GM23248 (cell line): ENCODE measurements at places on chromosomes 4 and X. TPM values are rescaled to one million over a fixed set of nuclear protein-coding genes. Genes with fewer than 3 reads are reported as not detected.

GRCh38 chr4:108570993-108571569 is 49.3 kb upstream of the RPL34 start:
- H3K4me1 ChIP-seq: no peaks in the 10 kb centered on the region
- no peaks in the 10 kb centered on the region for H3K36me3 ChIP-seq
- H3K27ac ChIP-seq: no peak overlapping the region
- peak; percentile 7 for DNase-seq

GRCh38 chr4:182141061-182141460 is 102.1 kb upstream of the TENM3 start:
- no peak for DNase-seq
- H3K27ac ChIP-seq: no peak overlapping the region
- H3K27me3 ChIP-seq: peaks cover 32% of the 10 kb centered on the region
- H3K4me3 ChIP-seq: no peak overlapping the region
- no peaks in the 10 kb centered on the region for H3K36me3 ChIP-seq

GRCh38 chr4:174381440-174381800 is 97.7 kb downstream of the CEP44 start:
- no peak overlapping the region for H3K27ac ChIP-seq
- no peaks in the 10 kb centered on the region for H3K36me3 ChIP-seq
- peaks cover 7% of the 10 kb centered on the region; the same call in 1 of the 2 replicates for H3K27me3 ChIP-seq
- no peak overlapping the region for H3K4me3 ChIP-seq

DNA sequence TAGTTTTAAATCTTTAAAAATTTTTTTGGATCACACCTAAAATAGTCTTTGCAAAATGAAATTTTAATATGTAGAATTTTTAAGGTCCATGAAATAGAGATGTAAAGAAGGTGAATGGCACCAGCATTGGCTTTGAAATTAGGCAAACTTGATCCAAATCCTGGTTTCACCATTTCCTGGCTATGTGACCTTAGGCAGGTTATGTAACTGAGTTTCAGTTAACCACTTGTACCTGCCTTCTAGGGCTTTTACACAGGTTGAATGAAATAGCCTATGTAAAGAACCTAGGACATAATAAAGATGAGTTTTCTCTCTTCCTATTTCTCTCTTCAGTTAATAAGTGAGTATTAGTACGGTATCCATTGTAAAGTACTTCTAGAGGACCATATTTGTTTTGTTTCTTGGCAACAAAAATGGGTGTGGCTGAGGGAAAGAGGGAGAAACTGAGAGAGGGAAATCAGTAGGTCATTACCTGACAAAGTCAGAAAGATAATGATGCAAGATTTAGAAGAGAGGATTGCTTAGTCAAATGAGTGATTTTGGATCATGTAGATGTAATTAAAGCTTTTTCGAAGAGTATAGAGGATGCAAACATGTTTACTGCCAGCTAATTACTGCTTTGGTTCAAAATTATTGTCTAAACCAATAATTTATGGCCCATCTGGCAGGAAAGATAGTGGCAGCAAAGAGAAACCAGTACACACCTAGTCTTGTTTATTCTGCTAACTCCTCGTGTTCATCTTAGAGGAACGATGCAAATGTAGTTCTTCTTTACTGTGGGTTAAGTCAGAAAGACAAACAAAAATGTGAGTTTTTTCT is 81.9 kb downstream of the PDLIM5 start:
- H3K27me3 ChIP-seq: no peaks in the 10 kb centered on the region
- peaks cover 13% of the 10 kb centered on the region for H3K4me1 ChIP-seq
- H3K4me3 ChIP-seq: no peak overlapping the region
- H3K36me3 ChIP-seq: no peaks in the 10 kb centered on the region
- no peak for DNase-seq

COL25A1 gene
- 0.13 TPM in 1 of 2 replicates, not detected in the other for total RNA-seq

ATP1B4 gene
- total RNA-seq: not detected in 2 replicates
